ENCODE measurements at places on chromosomes 7 and 10.

GRCh38 chr7:38034062-38034908 is 113.8 kb downstream of the EPDR1 start:
- DNase-seq = no peak

GRCh38 chr7:79353720-79354468 is 99.6 kb downstream of the MAGI2 start:
- no peak for DNase-seq

DNA sequence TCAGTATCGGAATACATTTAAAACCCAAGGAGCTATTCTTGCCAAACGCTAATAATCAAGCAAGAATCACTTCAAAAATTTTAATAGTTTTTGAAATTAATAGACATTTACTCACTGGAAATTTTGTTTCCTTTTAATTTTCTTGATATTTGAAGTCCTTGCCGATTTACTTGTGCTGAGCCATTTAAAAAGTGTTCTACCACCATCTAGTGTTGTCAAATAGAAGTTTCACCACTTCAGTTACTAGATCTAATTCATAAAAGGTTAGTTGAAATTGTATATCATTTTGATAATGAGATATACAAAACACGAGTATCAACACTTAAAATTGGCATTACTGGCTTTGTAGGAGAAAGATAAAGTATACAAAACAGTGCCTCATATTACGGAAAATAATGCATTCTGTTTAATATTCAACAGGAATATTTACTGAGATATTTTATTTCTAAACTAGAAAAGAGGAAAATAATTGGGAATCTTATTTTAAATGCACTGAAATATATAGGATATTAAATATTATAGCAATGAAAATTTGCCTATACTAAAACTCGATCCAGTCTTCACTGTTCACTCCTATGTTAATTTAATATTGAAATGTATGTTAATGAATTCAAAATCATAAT is 664.8 kb upstream of the SEMA3D start:
- no peak for DNase-seq

DNA sequence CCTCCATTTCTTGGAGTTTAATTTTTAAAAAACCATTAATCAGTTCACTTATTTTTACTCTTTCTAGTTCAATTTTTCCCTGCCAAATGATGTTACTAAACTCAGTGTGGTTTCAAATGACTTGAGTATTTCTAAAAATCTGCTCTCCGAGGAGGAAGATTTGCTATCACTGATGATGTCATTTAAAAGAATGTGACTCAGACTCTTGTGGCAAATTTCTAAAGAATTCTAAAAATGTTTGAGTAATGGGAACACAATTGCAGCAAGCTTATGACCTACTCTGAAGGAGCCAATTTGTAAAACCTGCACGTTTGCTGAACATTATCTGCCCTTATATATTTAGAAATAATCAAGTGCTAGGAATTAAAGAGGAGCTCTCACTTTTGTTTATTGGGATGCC is 88.6 kb downstream of the SPAG6 start:
- no peak for DNase-seq

- DNase-seq = no peak
Measured at GRCh38 chr7:141956084-141956483, 9.3 kb upstream of the CLEC5A start.

DNA sequence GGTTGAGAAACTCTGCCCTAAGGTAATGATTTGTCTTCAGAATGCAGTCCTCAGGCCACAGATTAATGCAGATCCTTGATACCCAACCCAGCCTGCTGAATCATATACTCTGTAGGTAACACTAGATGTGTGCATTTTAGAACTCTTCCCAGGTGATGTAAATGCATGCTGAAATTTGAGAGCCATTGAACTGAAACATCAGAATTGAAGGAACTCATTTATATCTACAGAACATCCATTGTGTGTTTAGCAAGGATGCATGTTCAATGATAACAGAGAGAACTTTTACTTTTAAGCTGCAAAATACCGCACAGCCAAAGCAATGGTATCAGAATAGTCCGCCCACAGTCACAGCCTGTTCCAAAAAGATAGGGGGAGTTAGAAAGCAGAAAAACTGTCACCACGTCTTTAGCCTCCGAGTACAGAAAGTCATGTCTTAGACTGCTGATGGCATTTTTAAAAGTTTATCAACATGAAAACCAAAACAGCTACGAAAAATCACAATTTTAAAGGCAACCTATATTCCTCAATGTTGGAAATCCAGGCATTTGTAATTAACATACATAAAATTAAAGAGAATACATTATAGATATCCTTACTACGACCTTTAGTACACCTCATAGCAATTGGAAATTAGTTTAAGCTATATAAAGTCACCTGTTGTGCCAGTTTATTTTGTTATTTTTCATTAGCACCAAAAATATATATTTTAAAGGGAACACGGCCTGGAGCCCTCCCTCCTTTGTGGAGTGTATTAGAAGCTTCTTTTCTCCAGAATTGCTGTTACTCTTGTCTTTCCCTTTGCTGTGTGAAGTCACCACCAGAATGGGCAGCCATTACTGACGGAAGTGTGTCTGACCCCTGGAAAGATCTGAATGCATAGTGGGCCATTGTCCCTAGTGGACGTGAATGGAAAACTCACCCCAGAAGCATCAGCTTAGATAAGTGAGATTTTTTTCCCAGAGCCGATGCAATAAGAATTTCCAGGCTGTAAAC is 65.8 kb upstream of the PRKAR2B start:
- DNase-seq = no peak

DNA sequence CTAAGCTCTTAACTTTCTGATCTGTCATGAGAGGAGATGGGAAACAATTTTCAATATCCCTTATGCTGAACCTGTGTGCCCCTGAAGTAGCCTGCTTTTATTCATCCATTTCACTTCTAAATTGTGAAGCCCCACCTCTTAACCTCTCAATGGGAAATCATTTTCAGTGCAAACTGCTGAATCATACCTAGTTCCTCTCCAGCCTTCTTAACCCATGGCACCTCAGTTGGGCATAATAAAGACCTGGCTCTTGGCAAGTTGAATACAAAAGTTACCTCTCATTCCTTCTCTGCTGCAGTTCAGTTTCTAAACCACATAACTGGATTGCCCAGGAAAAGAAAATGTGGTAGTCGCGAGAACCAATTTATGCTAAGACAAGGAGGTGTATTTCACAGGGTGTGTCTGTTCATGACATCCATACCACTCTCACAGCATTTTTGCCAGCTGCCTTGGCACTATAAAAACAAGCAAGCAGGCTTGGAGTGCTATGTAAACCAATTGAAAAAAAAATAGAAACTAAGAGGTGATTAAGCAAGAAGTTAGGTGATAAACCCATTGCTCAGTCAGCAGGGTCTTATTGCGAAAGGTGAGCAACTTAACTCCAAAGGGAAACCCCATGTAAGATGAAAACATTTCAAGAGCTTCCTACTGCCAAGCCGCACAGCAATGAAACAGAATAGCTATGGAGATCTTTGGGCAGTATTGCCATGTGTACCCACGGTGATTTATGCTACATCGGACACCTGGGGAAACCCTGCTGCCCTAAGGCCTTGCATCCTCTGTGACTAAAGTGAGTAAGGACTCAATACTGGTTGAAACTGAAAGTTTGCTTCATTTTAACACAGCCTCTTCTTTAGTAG is 57.0 kb upstream of the DKK1 start:
- DNase-seq = no peak

Data from mesenteric fat pad (tissue), 1 donor.